ENCODE measurements at places on chromosomes 2 and 18. TPM values are rescaled to one million over a fixed set of nuclear protein-coding genes. Genes with fewer than 3 reads are reported as not detected.

The THUMPD2 gene
- total RNA-seq: 11.7 TPM

The PID1 gene
- total RNA-seq: 0.79 TPM

GRCh38 chr2:160666154-160667060, 172.8 kb upstream of the RBMS1 start:
- peak overlapping the region; percentile 58 for H3K27ac ChIP-seq
- H3K27me3 ChIP-seq: no peaks in the 10 kb centered on the region
- no peak for DNase-seq
- H3K4me3 ChIP-seq: peak overlapping the region; percentile 54
- peaks cover 28% of the 10 kb centered on the region for H3K4me1 ChIP-seq

DNA sequence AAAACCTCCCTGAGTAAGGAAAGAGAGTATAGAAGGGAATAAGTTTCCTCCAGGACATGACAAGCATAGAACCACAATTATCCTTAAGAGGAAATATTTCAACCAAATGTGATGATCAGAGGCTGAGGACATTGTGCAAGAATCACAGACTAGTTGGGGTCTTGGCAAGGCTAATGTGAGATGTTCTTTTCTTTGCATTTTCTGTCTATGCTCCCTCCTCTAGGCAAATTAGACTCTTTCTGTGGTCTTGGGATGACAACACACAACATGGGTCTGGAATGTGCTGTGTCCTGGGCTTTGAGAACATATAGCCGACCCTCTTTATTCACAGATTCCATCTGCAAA, 32.0 kb upstream of the IL1RL1 start:
- no peaks in the 10 kb centered on the region for H3K36me3 ChIP-seq
- H3K4me3 ChIP-seq: no peak overlapping the region
- DNase-seq: no peak
- H3K4me1 ChIP-seq: no peaks in the 10 kb centered on the region
- H3K27me3 ChIP-seq: peaks cover 10% of the 10 kb centered on the region

The SPC25 gene
- total RNA-seq: 25.2 TPM

DNA sequence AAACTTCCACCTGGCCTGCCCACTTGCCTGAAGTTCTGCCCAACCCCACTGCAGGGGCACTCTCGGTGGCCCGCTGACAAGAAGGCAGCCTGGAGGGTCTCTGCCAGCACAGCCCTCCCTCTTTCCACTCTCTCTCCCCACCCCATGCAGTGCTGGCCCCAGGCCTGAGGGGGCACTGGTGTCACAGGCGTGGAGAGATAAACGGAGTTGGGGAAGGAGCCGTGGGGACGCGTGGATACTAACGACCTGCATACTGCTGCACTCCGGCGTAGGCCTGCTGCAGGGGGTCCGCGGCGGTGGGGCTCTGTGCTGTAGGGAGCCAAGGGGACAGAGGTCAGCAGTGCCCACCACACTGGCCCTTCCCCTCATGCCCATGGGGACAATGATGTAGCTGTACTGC, 299.3 kb downstream of the CELF4 start:
- DNase-seq: no peak
- no peaks in the 10 kb centered on the region for H3K4me1 ChIP-seq
- H3K27ac ChIP-seq: no peak overlapping the region
- no peaks in the 10 kb centered on the region for H3K27me3 ChIP-seq
- H3K4me3 ChIP-seq: no peak overlapping the region
- no peaks in the 10 kb centered on the region for H3K36me3 ChIP-seq

GRCh38 chr2:180872255-180872654, 108.2 kb upstream of the UBE2E3 start:
- no peak for DNase-seq
- H3K27me3 ChIP-seq: no peaks in the 10 kb centered on the region
- no peak overlapping the region for H3K27ac ChIP-seq
